ENCODE measurements at places on chromosomes 13 and 19. TPM values are rescaled to one million over a fixed set of nuclear protein-coding genes. Genes with fewer than 3 reads are reported as not detected.

Gene SIAH3
- total RNA-seq, result not detected

- DNase-seq, result no peak
Measured at GRCh38 chr13:110387451-110388107, 80.5 kb downstream of the COL4A2 start.

DNA sequence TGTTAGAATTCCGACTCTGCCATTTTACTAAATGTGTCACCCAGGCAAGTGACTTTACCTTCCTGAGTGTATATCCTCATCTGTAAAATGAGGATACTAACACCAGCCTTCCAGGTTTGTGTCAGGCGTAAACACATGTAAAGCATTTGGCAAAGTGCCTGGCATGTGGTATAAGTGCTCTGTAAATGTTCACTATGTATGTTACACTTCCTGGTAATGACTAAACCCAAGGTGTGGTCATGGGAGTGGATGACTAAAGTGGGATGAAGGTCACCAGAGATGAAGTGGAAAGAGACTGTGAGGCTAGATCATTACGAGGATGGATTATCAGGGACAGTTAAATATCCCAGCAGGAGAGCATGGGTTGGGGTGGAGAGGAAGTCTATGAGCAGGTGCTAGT is 25.6 kb downstream of the DEDD2 start:
- no peak for DNase-seq

DNA sequence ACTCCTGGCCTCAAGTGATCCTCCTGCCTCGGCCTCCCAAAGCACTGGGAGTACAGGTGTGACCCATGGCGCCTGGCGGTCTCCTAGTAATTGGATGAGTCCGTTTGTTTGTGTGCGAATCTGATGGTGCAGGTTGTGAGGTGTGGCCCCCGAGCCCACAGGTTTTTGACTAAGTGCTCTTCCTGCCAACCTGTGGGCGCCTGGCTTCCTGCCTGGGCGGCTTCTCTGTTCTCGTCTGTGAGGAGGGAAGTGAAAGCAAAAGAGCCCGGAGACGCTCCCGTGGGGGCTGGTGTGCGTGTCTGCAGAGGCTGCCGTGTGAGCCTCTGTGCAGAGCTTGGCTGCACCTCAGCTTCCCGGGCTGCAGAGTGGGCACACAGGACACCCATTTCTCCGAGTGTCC is 10.0 kb downstream of the ARHGAP45 start:
- DNase-seq, result no peak

Gene KIR2DL3
- total RNA-seq, result not detected
